T-helper 2 cell (primary cell): ENCODE measurements at places on chromosomes 12 and 14.
A peak's percentile ranks its signal among the peaks of the same experiment; 100 is the strongest.

DNA sequence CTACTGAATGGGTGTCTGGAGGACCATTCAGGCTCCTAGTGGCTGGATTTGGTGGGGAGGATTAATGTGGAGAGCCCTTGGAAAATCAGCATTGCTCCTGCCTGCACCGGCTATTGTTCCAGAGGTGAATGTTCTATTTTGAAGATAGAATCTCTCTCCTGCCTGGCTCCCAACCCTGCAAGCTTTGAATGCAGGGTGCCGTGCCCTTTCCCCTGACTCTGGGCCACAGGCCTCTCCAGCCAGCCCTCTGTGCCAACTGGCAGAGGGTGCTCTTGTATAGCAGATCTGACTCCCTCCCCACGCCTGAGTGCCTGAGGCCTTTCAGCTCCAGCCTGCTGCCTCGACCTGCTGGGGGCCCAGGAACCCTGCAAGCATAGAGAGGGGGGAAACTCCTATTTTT, 106.8 kb downstream of the TMEM260 start:
- no peak for DNase-seq

GRCh38 chr14:104770851-104771272, 17.9 kb downstream of the SIVA1 start:
- no peak for DNase-seq

- no peak for DNase-seq
These were observed 74.5 kb downstream of the FERMT2 start for GRCh38 chr14:52876311-52876710.

DNA sequence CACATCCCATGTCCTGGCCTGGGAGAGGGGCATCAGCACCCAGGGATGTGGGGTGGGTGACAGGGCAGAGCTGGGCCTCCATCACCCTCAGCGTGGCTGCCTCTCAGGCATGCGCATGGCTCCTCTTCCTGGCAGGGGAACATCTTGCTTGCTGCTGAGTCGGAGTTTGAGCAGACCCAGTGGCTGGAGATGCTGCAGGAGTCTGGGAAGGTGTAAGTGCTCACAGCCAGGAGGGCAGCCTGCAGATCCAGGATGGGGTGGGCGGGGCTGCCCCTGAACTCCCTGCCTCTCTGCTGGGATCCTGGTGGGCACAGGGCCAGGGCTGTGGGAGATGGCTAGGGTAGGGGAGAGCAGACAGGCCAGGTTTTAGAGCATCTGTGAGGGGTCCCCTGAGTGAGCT, 16.2 kb downstream of the PLEKHD1 start:
- DNase-seq = no peak

GRCh38 chr14:80959496-80959895, 4.1 kb downstream of the TSHR start:
- DNase-seq = peak; percentile 33

DNA sequence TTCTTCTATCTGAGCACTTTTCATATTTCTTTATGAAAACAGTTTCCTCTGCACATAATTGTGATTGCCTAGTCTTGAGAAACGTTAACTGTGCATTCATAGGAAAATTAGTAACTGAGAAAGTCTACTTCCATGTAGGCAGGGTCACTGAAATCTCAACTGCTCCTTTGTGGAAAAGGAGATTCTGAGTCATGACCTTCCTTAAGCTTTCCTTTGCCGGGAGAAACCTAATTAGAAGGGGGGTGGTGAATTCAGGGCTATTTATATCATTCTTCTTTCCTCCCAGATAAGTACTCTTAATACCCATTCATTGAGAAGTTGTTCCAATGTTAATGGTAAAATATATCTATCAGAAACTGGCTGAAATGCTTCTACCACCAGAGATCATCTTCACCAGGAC, 751.0 kb upstream of the TMEM132C start:
- DNase-seq = no peak

DNA sequence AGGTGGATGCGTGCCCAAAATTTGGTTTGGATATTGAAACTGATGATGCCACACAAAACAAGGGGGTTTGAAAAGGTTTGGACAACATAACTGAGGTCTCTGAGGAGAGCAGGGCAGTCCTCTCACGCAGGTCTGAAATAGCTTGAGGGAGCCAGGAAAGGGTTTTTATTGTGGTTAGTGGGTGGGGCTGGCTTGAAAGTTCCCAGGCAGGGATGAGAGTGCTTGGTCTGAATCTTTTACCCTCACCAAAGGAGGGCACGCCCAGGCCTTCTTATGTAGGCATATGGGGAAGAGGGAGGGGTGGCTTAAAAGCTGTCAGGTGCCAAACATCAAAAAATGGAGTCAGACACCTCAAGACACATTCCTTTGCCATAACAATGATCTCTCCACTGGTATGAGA, 493.1 kb upstream of the CCDC196 start:
- DNase-seq = no peak

- DNase-seq = no peak
These were observed 49.9 kb downstream of the ITPR2 start for GRCh38 chr12:26783131-26783526.

- DNase-seq = no peak
These were observed 2.1 kb downstream of the RNF10 start for GRCh38 chr12:120536064-120536791.

DNA sequence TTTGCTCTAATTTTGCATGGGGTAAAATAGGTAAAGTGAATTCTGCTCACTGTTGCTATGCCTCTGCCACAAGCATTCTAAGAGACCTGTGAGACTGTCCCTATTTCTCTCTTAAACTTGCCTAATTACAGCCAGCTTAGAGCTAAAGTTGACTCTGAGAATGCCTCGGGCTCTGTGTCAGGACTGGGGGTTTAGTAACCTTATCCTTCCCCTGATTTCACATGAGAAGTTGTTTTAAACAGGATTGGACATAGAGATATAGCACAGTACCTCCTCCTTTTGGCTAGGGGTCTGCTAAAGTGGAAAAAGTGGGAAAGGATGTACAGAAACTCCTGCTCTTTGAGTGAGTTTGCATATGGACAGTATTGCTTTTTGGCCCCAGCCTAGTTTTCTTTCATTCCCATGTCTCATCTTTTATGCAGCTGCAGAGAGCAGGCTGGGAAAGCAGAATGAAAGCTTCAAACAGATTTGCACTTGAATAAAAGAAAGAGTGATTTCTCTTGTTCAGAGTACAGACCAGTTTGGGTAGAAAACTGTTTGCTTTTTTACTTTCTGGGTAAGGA, 122.0 kb downstream of the RAD51B start:
- no peak for DNase-seq

GRCh38 chr12:13255792-13256691, 59.5 kb downstream of the EMP1 start:
- DNase-seq = peak; percentile 32

GRCh38 chr12:121845701-121846100, 13.0 kb downstream of the HPD start:
- no peak for DNase-seq

DNA sequence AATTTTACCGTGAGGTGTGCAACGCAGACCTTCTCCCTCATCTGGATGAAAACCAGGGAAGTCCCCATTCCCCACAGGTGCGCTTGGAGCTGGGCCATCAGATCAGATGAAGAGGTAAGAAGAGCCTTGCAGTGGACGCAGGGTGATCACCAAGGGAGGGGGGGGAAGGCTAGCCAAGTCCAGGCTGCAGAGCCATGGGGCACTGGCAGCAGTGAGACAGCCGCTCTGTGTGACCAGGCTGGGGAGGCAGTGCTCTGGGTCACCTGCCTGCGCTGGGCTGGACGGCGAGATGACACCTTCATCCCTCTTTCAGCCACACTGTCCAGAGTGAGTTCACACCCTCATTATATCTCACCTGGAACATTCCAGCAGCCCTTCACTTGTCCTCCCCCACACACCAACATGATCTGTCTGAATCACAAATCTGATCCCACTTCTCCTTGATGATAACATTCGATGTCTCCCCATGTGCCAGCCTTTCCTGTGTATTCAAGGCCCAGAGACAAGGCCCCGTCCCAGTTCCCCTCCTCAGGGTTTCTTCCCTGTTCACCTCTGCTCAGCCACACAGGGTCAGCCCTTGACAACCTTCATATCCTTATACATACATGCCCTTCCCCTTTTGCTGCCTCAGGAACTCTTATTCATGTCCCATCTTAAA, 65.9 kb upstream of the VASH1 start:
- no peak for DNase-seq

DNA sequence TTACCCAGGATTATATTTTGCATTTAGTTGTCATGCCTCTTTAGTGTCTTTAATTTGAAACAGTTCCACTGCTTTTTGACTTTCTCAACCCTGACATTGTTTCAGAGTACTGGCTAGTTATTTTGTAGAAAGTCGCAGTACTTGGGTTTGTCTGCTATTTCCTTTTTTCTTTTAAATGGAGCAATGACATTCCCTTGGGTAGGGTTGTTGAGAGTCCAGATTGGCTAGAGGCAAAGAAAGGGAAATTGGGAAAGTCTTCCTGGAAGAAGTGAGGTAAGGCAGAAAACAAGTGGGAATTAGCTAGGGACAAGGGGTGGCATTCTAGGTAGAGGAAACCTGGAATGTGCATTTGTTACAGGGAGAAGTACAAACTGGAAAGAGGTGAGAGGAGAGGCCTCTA, 245.9 kb downstream of the EMP1 start:
- DNase-seq = no peak

GRCh38 chr14:101058571-101058970, 155.0 kb upstream of the RTL1 start:
- DNase-seq = no peak

DNA sequence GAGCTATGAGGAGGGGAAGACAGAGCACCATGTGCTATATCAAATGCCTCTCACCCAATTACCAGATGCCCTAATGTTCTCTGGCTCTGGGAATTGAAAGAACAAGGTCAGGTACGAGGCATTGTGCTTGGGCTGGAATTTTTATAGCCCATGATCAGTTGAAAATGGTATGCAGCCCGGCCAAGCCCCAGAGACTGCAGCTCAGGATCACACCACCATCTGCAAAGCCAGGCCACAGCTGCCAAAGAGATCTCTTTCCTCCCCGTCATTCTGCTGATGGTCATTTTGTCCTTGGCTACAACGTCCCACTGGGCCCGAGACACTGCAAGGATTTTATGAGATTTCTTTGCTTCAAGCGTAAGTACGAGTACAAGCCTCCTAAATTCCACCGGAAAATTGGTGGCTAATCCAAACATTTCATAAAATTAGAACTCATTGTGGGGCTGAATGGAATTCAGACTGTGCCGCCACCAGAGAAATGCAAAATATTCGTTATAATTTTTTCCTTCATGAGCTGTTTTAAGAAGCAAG, 15.1 kb downstream of the NUAK1 start:
- no peak for DNase-seq

DNA sequence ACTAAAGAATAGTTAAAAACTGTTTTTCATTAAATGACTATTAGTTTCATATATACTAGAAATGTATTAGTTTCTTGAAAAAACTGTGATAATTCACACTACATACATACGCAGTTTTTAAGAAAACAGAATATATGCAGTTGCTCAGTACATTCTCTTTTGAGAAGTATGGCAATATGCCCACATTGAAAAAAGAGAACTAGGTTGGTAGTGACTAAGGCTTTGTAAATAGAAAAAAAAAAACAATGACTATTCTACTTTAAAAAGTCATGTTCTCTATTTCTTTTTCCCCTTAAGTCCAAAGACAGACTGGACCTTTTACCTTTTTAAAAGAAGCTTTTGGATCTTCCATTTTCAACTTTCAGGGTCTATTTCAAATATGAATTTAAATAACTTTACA, 25.0 kb downstream of the SNX6 start:
- DNase-seq = no peak

- no peak for DNase-seq
These were observed 135.2 kb downstream of the APAF1 start for GRCh38 chr12:98780261-98780660.
